Fibroblast of villous mesenchyme (primary cell): ENCODE measurements at places on chromosomes 4 and X. TPM values are rescaled to one million over a fixed set of nuclear protein-coding genes. Genes with fewer than 3 reads are reported as not detected.
A peak's percentile ranks its signal among the peaks of the same experiment; 100 is the strongest.

EIF1AX gene
- total RNA-seq: 34.8 and 48.8 TPM in 2 replicates

DNA sequence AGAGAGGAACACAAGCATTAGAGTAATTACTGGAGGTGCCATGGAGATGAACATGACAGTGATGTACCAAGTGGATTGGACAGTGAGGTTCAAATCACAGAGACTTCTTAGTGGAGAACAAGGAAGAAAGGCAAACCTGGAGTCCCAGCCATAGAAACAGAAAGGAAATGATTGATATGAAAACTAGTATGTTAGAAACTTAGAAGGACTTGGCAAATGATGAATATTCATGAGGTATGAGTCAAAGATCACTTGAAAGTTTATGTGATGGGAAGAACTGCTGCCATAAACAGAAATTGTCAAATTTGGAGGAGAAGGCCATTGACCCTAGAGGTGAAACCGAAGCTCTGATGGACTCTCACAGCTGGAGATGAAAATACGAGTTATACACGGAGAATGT is 88.2 kb downstream of the PHOX2B start:
- no peak for DNase-seq

UGT2B15 gene
- not detected in 2 replicates for total RNA-seq

DNA sequence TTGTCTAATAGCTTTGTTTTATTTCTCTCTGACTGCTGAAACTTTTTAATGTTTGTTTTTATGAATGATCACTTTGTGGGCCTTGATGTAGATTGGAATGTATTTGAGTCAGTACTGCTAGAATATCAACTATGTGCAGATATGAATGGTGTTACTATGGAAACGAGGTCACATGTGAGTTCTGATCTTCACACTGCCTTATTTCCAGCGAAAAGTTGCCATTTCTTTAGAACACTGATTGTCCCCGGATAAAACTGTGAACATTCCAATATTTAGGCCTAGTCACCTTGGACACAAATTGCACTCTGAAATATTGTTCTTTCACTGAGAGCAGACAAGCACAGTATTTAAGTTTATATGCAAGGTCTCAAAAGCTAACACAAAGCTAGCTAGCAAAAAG is 27.2 kb upstream of the MAGED1 start:
- DNase-seq: peak; percentile 3

DNA sequence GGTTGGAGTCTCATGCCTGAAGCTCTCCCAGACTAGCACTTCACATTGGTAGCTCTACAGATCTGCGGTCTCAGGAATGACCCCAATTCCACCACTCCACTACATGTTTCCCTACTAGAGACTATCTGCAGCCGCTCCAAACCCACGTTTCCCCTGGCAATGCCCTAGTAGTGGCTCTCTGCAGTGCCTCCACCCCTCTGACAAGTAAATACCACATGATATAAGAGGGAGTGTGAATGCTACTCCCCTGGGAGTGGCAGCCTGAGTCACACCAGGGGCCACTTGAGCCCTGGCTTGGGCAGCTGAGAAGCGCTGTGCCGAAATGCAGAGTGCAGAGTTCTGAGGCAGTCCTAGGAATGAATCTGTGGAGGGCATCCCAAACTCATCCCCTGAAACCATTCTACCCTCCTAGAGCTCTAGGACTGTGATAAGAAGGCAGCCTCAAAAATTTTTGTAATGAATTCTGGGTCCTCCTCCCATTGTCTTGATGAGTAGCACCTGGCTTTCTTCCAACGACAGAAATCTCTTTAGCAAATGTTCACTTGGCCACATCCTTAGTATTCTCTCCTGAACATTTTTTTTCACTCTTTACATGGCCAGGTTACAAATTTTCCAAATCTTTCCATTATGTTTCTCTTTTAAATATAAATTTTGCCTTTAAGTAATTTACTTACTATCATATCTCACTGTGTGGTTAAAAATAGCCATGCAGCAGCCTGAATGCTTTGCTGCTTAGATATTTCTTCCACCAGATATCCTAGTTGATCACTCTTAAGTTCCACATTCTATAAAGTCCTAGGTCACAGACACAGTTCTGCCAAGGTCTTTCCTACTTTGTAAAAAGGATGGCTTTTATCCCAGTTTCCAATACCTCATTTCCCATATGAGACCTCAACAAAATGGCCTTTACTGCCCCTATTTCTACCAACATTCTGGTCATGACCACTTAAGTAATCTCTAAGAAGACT is 160.2 kb upstream of the CPEB2 start:
- DNase-seq: no peak

DNA sequence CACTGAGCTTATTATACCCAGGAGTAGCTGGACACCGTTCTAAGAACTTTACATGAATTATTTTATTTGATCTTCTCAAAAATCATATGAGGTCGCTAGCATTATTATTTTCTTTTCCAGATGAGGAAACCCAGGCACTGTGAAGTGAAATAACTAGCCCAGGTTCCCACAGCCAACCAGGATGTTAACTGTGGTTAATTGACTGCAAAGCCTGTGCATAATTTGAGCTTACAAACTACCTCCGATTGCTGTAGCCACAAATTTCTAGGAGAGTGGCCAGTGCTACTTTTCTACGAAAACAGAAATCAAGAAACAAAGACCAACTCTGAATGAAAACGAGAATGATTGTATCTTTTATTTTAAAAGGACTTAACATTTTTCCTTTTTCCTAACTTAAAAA is 27.2 kb downstream of the SPRY1 start:
- no peak for DNase-seq

GRCh38 chrX:105775679-105776078 is 46.7 kb upstream of the NRK start:
- DNase-seq: no peak
